Fibroblast of skin of scalp (primary cell): ENCODE measurements at places on chromosomes 1 and 21.

GRCh38 chr1:42747125-42747524 lies 7.1 kb upstream of the CLDN19 start:
- DNase-seq = no peak

- no peak for DNase-seq
These were observed 336.2 kb upstream of the ESRRG start for GRCh38 chr1:217059401-217059800.

- peak; percentile 68 for DNase-seq
These were observed 5.5 kb upstream of the ELOVL1 start for GRCh38 chr1:43373066-43373940.

DNA sequence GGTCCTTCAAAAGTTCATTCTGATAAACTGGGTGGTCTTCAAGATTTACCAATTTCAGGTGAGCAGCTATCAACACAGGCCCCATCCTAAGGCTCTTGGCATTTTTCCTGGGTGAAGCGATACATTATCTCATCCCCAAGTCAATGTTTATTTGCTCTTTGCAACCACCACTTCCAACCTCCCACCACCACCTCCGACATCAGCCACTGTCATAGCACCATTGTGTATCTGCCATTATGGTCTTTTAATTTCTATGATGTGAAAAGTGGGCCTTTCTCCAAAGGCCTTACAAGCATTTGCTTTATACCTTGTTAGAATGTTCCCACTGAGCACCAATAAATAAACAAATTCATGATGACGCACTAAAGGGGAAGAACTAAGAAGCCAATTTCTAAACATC lies 47.2 kb downstream of the TBX15 start:
- DNase-seq = no peak

- no peak for DNase-seq
These were observed 107.4 kb downstream of the MATN1 start for GRCh38 chr1:30615816-30616590.

DNA sequence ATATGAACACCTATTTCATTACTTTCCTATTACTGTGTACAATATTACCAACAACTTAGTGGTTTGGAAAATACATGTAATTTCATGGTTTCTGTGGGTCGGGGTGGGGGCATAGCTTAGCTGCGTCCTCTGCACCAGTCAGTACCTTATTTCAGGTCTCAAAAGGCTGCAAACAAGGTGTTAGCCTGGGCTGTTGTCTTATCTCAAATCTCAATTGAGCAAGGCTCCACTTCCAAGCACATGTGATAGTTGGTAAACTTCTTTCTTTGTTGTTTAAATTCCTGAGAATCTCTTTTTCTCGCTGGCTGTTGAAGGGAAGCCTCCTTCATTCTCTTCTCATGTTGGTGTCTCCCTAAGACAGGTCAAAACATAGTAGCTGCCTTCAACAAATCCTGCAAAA lies 485.4 kb downstream of the AMY1C start:
- DNase-seq = no peak

DNA sequence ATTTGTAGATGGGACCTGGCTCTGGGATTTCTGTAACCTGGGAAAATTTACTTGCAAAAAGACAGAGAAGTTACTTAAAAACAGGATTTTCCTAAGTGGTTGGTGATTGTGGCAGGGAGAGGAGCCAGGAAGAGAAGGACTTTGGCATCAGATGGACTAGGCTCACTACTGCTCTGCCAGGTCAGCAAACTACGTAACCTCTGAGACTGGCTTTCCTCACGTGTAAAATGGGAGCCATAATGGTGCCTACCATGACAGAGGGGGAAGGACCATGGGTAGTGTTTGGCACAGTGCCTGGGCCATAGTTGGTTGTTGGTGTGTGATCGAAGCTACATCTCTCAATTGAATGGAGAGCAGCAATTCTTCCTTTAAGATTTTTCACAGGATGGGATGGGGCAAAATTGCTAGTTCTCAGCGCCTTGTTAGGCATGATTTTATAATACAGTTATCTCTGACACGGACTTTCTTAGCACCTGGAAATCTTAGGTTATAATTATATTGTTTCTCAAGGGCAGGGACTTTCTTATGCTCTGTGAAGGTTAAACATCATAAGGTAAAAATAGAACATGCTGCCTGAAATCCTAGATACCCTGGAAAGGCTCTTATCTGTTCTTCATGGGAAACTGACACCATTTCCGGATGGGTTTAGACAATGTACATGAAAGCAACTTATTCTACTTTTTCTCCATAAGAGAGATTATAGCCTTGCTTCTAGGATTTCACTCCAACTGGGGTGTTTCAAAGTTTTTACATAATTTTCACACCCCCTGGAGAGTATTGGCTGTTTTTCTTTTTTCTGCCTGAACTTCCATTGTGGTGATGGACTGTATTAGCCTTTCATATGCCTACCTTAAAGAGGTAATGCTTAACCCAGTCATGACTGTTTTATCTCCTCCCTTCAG lies 10.9 kb downstream of the ROR1 start:
- no peak for DNase-seq

DNA sequence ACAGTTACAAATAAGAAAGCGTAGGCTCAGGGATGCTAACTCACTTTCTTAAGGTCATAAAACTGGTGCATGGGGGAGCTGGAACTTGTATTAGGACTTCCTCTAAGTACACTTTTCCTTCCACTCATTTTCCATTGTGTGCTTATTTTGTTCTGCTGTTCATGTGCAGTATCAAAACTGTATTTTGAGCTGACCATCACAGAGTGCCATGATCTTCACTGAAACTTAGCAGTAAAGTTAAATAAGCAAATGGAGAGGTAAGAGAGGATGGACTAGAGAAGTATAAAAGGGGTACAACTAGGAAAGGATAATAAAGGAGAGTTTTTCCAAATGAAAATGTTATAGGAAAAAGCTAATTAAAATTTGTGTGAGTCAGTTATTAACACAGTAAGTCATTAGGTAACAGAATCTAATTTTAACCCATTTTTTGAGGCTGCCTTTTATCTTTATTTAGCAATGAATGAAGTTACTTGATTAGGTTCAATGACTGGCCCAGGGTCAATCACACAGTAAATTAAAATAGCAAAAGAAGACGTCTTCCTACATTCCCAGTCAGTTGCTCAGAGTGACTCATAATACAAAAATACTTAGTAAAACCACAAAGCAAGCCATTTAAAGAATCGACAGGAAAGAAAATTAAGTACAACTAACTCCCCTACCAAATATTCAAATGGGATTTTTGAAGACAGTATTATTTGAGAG lies 165.8 kb upstream of the C1orf105 start:
- peak; percentile 93 for DNase-seq

- DNase-seq = no peak
These were observed 54.0 kb upstream of the ATP5PO start for GRCh38 chr21:33969581-33969980.

DNA sequence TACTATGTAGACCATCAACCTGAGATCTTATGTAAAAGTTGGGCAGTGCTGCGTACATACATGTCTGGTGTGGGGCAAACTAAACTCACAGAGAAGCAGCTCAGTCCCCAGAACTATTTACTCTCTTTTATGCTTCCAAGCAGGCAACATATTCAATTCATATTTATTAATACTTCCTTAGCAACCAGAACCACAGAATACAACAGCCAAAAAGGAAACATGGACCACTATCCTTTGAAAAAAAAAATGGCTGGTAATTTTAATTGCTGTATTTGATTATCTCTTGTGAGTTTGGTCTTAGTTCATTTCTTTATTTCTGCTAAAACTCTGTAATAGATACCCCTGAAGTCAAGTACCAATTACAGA lies 1.5 kb upstream of the PPP1R15B start:
- DNase-seq = no peak

- no peak for DNase-seq
These were observed 3.1 kb downstream of the PANK4 start for GRCh38 chr1:2523191-2523890.

DNA sequence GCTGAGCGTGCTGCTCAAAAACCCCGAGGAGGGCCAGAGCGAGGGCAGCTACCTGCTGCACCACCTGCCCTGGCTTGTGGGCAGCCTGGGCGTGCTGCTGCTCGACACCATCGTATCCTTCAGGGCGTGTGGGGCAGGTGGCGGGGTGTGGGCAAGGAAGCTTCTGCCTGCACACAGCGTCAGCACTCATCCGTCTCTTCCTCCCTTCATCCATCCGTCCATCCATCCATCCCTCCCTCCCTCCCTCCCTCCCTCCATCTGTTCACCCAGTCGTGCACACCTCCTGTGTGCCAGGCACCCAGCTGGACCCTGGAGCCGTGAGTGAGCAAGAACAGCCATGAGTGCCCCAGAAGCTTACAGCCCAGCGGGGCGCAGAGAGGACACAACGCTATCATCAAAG lies 15.2 kb downstream of the SLC66A1 start:
- no peak for DNase-seq

DNA sequence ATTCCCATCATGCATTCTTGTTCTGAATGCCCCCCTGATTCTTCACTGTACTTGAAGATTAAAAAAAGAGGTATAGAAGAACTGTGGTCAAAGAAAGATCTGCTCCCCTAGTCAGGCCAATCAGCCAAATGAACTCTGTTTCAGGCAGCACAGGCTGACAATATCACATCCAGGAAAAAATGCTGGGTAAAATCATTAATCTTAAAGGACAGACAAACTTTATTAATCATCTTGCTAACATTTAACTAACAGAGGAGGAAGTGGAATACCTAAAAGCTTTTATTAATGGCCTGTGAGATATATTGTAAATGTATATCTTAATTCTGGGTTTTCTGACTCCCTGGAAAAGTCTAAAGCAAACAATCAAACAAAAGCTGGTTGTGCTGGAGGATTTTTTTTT lies 660.5 kb upstream of the PRMT6 start:
- no peak for DNase-seq

GRCh38 chr1:43912607-43913006 lies 21.0 kb upstream of the ARTN start:
- peak; percentile 82 for DNase-seq

DNA sequence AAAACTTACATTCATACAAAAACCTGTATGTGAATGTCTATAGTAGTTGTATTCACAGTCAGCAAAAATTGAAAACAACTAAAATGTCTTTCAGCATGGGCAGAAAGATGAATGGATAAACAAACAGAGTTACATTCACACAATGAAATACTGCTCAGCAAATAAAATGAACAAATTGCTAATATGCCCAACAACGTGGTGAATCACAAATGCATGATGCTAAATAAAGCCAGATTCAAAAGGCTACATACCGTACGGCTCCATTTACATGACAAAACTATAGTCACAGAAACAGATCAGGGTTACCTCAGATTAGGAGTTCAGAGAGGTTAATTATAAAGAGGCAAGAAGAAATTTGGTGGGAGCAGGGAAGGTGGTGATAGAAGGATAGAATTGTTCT lies 100.7 kb upstream of the KCTD3 start:
- no peak for DNase-seq

GRCh38 chr1:37270639-37271038 lies 203.7 kb upstream of the ZC3H12A start:
- no peak for DNase-seq

DNA sequence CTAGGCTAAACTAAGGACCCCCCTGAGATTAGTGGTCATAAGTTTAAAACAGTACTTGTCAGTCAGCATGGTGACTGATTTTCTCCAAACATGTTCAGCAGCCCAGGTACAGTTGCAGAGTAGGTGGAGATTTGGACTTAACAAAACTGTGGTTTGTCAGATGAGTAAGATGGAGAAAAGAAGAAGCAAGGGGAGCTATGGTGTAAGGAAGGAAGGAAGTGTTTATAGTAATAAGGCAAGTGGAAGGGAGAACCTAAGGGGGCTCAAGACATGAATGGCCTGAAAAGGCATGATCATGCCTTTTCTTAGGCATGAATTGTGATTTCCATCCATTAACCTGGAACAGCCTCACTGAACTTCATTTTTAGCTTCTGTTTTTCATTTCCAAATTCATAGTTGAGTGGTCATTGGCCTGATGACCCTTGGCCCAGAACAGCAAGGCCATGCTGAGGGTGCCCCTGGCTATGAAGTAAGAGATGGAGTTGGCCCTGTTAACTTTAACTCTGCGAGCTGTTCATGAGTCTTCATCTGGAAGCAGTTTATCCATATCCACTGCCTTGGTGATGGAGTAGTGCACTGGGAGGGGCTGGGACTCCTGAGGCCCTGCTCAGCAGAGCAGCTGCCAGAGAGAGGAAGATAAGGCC lies 60.7 kb downstream of the LRRC8D start:
- DNase-seq = no peak

DNA sequence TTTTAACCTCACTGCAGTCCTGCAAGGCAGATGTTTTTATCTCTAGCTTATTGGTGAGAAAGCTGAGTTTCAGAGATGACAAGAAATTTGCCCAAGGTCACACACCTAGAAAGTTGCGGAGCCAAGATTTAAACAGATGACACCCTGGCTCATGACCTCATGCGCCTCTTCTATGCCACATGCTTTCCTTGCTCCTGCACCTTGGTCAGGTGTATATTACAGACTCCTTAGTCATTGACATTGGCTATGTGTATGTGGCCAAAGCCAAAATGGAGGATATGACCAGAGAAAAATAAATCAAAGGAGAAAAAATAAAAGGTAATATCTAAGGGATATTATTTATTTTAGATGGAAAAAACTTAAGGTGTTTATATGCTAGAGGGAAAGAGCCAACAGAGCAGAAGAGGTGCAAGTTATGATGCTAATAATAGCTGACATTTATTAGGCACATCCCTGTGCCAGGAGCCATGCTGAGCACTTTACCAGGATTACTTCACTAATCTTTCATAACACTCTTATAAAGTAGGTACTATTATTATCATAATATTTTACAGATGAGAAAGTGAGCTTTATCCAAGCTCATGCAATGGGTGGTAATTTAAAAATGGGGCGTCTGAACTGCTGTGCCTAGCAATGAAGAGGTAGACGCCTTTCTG lies 13.8 kb upstream of the MYOC start:
- DNase-seq = no peak

DNA sequence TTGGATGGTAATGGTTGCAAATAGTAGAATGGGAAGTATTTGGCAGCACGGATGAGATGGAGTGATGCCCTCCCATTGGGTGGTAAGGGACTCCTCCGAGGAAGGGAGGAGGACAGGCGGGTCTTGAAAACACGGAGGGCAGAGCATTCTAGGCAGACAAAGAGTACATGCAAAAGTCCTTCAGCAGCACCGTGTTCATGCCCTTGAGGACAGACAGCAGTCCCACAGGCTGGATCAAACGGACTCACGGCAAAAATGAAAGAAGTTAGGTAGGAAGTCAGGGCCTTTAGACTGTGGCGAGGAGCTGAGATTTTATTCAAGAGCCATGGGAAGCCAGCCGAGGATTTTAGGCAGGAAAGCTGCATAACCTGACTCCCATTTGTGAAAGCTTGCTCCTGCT lies 253.9 kb downstream of the RHOU start:
- DNase-seq = no peak

DNA sequence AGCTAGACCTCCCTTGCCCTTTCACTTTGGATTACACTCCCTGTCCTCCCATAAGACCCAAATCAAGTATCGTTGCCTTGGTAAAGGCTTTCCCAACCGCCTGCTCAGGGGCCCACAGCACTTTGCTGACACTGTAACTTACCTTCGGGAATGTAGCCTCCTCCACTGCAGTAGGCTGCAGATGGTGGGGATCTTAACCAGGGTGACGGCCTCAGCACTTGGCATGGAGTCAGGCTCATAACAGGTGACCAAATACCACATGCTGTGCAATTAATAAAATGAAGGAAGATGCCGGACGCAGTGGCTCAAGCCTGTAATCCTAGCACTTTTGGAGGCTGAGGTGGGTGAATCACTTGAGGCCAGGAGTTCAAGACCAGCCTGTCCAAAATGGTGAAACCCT lies 88.7 kb upstream of the IRF2BP2 start:
- DNase-seq = no peak

- no peak for DNase-seq
These were observed 100.0 kb upstream of the SLC44A3 start for GRCh38 chr1:94719926-94720793.

- DNase-seq = no peak
These were observed 40.0 kb upstream of the PWP2 start for GRCh38 chr21:44067011-44067839.
